ENCODE measurements at places on chromosomes 4 and X.

- no peak for DNase-seq
Observed at GRCh38 chrX:18974993-18975392, 8.9 kb downstream of the PHKA2 start.

- no peak for DNase-seq
Observed at GRCh38 chr4:422587-422986, 76.4 kb downstream of the ZNF721 start.

DNA sequence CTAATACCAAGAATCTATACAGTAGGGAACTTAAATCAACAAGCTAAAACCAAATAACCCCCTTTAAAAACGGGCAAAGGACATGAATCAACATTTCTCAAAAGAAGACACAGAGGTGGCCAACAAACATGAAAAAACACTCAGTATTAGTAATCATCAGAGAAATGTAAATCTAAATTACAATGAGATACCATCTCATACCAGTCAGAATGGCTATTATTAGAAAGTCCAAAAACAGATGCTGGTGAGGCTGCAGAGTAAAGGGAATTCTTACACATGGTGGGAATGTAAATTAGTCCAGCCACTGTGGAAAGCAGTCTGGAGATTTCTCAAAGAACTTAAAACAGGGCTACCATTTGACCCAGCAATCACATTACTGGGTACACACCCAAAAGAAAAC lies 167.8 kb downstream of the PACRGL start:
- no peak for DNase-seq

DNA sequence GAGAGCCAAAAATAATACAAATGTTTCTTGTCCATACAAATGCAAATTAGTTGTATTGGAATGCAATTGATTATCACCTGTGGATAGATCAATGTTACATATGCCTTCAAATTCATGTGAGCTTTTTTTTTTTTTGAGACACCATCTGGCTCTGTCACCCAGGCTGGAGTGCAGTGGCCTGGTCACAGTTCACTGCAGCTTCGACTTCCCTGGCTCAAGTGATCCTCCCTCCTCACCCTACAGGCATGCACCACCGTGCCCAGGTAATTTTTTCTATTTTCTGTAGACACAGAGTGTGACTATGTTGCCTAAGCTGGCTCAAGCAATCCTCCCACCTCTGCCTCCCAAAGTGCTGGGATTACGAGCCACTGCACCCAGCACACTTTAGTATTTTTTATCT lies 38.6 kb upstream of the TMEM184C start:
- DNase-seq = no peak

DNA sequence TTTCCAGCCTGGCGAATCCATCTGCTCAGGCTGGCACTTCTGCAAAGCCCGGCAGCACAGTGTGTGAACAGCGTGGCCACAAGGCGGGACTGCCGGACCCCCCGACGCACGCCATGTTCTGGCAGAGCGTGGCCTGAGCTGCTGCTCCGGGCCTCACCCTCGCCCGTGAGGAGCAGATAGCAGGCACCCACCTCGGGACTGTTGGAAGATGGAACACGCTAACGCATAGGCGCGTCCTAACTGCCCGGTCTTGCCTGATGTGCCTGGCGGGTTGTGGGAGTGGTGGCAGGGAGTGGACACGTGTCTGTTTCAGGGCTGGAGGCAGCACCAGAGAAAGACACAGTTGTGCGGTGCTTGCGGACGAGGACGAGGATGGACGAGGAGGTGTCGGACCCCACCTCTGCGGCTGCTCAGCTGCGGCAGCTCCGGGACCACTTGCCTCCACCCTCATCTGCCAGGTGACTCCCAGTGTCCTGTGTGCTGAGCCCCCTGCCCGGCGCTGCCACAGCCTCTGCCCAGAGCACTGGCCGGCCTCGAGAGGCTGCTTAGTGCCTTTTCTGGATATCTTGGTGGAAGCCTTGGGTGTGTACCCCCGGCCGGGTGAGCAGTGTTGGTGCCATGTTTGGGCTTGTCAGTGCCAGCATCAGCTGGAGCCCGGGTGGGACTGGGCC lies 28.2 kb downstream of the UVSSA start:
- no peak for DNase-seq

DNA sequence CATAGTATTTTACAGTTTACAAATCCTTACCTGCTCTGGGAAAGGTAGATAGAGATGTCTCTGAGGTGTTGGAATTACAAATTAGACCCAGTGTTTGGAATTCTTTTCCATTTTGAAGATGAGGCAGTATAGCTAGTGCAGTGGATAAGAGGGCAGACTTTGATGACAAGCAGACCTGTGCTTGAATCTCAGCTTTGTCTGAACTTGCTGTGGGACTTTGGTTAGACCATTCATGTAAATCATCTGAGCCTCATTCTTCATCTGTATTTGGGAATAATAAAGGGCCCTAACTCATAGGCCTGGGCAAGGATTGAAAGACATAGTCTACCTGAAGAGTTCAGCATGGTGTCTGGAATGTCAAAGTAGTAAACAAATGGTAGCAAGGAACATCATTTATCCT lies 77.2 kb upstream of the BOD1L1 start:
- DNase-seq = no peak

GRCh38 chr4:128521648-128522111 lies 234.1 kb upstream of the PGRMC2 start:
- DNase-seq = no peak

- DNase-seq = no peak
Observed at GRCh38 chr4:112130906-112131305, 14.3 kb upstream of the FAM241A start.

- no peak for DNase-seq
Observed at GRCh38 chr4:99165978-99166377, 21.9 kb upstream of the ADH4 start.

DNA sequence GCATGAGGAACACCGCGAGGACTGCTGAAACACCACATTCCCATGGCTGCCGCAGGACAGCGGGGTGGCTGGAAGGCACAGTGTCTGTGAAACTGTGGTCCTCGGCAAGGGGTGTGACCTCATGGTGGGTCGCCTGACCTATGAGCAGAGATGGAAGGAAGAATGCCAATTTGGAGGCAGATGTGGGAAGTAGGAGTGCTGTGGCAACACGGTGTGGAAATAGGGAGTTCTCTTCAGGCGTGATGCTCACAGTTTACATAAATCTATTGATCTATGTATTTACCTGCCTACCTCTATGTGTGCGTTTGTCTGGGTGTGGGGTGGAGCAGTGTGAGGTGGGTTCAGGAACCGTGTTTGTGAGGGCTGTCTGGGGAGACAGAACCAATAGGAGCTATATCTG lies 62.3 kb upstream of the LSM6 start:
- DNase-seq = no peak

DNA sequence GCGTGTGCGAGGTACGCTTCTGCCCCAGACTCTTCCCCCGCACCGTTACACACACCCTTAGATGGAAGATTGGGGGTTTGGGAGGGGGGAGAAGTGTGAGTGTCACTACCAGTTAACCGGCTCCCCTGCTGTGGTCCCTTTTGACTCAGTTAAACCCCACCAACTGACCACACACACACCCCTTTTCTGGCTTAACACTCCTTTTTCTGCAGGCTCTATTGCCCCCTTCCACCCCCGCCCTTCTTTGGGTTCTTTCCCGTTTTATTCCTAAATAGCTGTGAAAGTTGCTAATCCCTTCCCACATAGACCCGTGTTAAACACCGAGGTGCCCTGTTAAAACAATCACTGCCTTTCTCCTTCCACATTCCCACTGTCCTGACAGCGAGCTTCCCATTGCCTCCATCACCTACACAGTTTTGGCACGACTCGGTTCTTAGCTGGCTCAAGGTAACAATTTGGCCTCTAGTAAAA lies 3.7 kb upstream of the NR3C2 start:
- no peak for DNase-seq

GRCh38 chr4:48100256-48100655 lies 33.8 kb downstream of the TXK start:
- DNase-seq = no peak

DNA sequence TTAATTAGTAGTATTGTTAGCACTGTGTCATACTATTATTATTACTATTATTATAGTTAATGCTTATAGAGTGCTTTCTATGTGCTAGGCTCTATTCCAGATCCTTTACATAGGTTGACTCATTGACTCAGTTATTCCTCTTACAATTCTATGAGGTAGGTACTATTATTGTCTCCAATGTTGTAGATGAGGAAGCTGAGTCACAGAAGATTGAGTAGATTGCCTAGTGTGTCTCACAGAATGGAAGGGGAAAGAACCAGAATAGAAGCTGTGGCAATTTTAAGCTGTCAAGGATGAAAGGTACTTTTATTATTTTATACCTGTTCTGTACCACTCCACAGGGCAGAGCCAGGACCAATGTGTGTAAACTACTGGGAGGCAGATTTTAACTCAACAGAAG lies 1.9 kb upstream of the TCEAL1 start:
- DNase-seq = no peak

- no peak for DNase-seq
Observed at GRCh38 chrX:39476604-39477021, 621.1 kb downstream of the BCOR start.

GRCh38 chr4:184506527-184507121 lies 32.3 kb upstream of the IRF2 start:
- DNase-seq = no peak

DNA sequence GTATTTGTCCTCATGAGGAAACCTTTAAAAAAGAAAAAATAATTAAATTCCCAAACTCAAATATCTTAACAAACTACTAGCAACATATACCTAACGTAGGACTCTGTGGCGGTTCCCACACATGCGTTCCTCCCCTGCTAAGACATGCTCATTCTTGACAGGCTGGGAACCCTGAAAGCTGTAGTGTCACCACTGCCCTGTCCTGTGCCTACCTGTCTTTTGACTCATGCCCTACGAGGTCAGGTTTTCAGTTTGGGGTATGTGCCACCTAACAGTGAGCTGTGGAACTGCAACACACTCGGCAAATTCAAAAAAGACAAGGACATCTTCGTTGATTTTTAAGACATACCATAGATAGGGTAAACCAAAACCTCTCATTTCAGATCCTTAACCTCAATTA lies 17.8 kb downstream of the IDS start:
- DNase-seq = no peak

DNA sequence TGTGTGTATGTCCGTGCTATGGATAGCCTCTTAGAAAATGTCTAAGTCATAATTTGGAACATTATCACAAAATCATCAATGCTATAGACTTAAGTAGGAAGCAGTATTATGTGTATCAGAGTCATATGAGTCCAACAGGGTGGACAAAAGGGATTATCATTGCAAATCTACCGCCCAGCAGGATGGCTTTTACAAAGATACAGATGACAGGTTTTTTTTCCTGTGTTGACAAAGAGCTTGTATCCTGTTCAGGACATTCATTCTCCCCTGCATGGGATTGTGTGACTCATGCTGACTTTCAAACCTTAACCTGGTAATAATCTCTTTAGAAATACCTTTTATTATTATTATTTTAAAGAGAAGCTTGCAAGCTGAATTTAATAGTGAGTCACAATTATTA lies 310.3 kb upstream of the GNPDA2 start:
- DNase-seq = no peak

- no peak for DNase-seq
Observed at GRCh38 chrX:48719958-48720357, 23.4 kb downstream of the SUV39H1 start.

GRCh38 chrX:2631743-2632532 lies 59.2 kb upstream of the CD99 start:
- DNase-seq = no peak

DNA sequence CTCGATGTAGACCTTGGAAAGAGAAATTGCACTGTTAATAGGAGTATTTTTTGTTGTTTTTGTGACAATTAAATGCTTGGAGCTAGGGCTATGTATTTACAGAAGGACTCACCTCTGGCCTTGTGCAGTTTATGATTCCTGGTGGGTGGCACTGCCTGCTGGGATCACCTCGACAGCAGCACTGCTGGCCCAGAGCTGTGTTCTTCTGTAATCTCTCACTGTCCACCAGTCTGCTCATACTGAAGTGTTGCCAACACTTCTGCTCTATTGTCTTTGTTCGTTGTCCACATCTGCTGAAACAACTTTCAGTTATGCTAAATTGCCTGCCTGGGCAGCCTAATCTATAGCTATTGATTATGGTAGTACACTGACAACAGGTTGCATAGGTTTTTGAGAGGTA lies 194.4 kb upstream of the ANK2 start:
- no peak for DNase-seq

DNA sequence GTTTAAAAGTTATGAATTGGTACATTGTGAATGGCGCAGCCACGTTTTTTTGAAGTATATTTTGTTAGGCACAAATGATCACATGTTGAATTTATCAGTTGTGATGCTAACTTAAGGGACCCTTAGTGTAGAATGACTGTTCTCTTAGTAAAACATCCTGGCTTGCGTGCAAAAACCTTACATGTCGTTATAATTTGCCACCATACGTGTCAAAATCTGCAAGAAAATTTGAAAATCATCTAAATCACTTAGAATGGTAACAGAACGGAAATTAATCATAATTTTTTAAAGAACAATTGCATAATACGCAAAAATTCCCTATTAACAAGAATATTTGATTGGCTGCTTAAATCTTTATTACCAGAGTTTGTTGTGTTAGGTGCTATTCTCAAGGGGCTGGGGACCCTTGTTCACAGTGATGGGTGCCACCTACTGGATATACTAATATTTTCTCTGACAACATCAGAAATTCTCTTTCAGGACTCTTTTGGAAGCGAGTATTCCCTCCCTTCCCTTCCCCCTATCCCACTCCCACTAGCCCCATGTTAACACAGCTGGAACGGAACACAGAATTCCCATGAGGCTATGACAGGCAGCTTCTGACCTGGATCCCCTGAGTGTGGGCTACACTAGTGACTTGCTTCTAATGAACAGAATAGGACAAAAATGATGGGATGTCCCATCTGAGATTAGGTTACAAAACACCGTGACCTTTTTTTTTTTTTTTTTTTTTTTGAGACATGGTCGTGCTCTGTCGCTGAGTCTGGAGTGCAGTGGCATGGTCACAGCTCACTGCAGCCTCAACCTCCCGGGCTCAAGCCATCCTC lies 71.8 kb downstream of the SUPT20HL2 start:
- DNase-seq = no peak

DNA sequence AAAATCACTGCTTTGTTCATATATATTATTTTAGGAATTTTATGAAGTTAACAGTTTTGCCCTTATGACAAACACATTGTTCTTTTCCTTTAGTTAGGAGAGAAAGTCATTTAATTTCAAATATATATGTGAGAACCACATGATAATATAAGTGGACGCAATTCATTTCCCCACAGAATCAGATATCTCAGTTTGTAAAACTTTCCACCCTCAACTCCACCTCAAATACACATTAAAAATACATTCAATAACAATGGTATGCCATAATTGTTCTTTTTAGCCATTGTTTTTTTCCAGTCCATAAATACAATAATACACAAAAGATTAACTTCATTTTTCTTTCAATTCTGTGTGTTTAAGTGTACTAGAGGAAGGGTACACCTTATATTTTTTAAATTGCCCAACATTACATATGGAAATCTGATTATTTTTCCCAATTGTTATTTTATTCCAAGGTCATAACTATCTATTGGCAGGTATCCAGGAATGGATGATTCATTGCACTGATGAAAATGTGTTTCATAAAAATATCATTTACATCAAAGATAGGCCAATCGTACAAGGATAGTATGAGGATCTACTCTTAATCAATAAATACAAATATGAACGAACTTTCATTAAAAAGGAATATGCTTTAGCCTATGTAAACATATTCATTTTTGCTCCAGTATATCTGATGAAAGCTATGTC lies 125.0 kb downstream of the PPP3CA start:
- DNase-seq = no peak
